ENCODE measurements at places on chromosomes 12 and 14. TPM values are rescaled to one million over a fixed set of nuclear protein-coding genes. Genes with fewer than 3 reads are reported as not detected.

Gene PLA2G1B
- polyA plus RNA-seq, result not detected

Gene NGB
- polyA plus RNA-seq, result not detected

Gene TMEM229B
- 7.0 TPM for polyA plus RNA-seq

Gene GPR84
- polyA plus RNA-seq, result not detected

Gene EML1
- polyA plus RNA-seq, result not detected

Gene CHST11
- 41.7 TPM for polyA plus RNA-seq

Gene FGF23
- polyA plus RNA-seq, result not detected

Gene YY1
- polyA plus RNA-seq, result 17.7 TPM

Gene STAB2
- not detected for polyA plus RNA-seq

Gene DLGAP5
- polyA plus RNA-seq, result not detected

Gene JPH4
- polyA plus RNA-seq, result 0.15 TPM

Gene HOXC5
- polyA plus RNA-seq, result not detected

Gene TPPP2
- not detected for polyA plus RNA-seq

Gene TAS2R46
- not detected for polyA plus RNA-seq

Gene ARF3
- polyA plus RNA-seq, result 20.2 TPM

Gene ZFHX2
- polyA plus RNA-seq, result 0.26 TPM

Gene OTUB2
- 0.19 TPM for polyA plus RNA-seq

Gene SLC10A1
- polyA plus RNA-seq, result not detected

Gene OR4N2
- polyA plus RNA-seq, result not detected

Gene SIX1
- polyA plus RNA-seq, result not detected

Gene CCDC184
- 0.31 TPM for polyA plus RNA-seq

Gene GLT8D2
- polyA plus RNA-seq, result 0.23 TPM

Gene PLEKHG7
- 12.0 TPM for polyA plus RNA-seq

Gene EFCAB11
- polyA plus RNA-seq, result 7.8 TPM

Gene NEUROD4
- not detected for polyA plus RNA-seq

Gene CCDC198
- polyA plus RNA-seq, result not detected

Data from IgD-negative memory B cell (primary cell).